ENCODE measurements at places on chromosomes 2 and 18.

- no peak for DNase-seq
Measured at GRCh38 chr2:29606104-29607037, 315.0 kb downstream of the ALK start.

- DNase-seq: no peak
Measured at GRCh38 chr2:182043861-182044260, 58.2 kb downstream of the PPP1R1C start.

- DNase-seq: no peak
Measured at GRCh38 chr2:206740800-206741199, 22.6 kb upstream of the DYTN start.

GRCh38 chr2:36740061-36740460, 43.6 kb downstream of the VIT start:
- DNase-seq: no peak

- no peak for DNase-seq
Measured at GRCh38 chr2:18829976-18830375, 240.6 kb upstream of the NT5C1B start.

DNA sequence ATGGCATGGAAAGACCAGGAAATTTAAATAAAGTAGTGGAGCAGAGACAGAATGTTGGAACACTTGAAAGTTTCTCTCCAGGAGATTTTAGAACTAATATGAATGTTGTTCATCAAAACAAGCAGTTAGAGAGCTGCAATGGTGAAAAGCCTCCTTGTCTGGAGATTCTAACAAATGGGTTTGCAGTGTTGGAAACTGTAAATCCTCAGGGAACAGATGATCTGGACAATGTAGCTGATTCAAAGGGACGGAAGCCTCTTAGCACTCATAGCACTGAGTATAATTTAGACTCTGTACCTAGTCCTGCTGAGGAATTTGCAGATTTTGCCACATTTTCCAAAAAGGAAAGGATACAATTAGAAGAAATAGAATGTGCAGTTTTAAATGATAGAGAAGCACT, 27.7 kb downstream of the AFTPH start:
- DNase-seq: no peak

DNA sequence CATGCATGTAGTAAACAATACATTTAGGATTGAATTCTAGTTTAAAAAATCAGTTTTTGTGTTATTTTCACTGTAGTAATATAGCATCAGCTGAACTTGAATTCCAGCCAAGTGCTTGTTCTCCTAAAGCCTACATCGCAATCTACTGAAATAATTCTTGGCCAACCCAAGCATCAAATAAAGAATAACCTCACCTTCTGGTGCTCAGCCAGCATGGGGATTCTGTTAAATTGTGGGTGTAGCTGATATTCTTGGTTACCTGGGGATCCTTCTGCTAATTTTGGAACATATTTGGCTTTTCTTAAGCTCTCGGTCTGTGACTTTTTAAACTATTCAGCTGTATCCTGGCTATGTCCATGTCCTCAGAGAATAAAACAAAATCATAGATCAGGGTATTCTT, 248.8 kb downstream of the NRXN1 start:
- no peak for DNase-seq

- DNase-seq: no peak
Measured at GRCh38 chr2:134716721-134717243, 2.0 kb downstream of the TMEM163 start.

DNA sequence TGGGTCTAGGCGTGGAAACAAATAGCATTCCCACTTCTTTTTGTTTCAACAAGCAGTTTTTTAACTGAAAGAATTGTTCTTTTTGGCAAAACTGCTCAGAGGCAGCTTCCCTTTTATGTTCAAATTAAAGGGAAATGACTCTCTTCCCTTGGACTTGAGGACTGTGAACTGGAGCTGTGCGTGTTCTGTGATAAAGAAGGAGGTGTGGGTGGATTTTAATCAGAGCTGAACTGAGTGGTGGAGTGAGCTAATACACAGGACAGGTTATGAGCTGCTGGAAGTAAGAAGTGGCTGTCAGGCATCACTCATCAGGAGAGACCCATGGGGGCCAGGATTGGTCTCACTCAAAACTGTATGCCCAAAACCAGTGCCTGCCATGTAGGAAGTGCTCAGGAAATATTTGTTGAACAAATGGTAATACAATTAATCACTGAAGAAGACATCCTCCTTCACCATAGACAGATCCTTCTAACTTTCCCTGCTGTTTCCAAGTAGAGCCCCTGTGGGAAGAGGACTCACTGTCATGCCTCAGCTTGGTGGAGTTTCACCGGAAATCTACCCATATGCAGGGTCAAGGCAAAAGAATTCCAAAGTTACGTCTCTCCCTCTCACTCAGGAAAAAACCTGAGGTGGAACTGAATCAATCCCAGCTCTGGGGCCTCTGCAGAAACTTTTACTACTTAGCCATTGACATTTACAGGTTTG, 55.9 kb downstream of the FEZ2 start:
- DNase-seq: no peak

GRCh38 chr18:44521668-44522022, 159.0 kb upstream of the SETBP1 start:
- no peak for DNase-seq

- no peak for DNase-seq
Measured at GRCh38 chr2:148990968-148991367, 47.5 kb upstream of the LYPD6B start.

- no peak for DNase-seq
Measured at GRCh38 chr18:24094561-24094960, 44.3 kb upstream of the CABYR start.
